Hematopoietic multipotent progenitor cell treated with erythropoietin and hydrocortisone succinate and interleukin-3 and kit ligand, for 4 days (in vitro differentiated cells): ENCODE measurements at places on chromosomes 5 and 9.
A peak's percentile ranks its signal among the peaks of the same experiment; 100 is the strongest.

- no peak for DNase-seq
Measured at GRCh38 chr5:84411832-84412605, 27.3 kb upstream of the EDIL3 start.

DNA sequence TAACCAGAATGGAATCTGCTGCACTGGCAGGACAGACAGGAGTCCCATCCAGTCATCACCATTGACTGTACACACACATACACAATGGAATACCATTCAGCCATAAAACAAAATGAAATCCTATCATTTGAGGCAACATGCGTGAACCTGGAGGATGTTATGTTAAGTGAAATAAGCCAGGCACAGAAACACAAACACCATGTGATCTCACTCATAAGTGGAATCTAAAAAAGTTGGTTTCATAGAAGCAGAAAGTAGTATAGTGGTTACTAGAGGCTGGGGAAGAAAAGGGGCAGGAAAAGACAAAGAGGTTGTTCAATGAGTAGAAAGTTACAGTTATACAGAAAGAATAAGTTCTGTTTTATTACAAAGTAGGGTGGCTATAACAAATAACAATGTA is 884.0 kb upstream of the ACO1 start:
- DNase-seq, result no peak

GRCh38 chr9:70902692-70903131 is 218.7 kb downstream of the TRPM3 start:
- no peak for DNase-seq

DNA sequence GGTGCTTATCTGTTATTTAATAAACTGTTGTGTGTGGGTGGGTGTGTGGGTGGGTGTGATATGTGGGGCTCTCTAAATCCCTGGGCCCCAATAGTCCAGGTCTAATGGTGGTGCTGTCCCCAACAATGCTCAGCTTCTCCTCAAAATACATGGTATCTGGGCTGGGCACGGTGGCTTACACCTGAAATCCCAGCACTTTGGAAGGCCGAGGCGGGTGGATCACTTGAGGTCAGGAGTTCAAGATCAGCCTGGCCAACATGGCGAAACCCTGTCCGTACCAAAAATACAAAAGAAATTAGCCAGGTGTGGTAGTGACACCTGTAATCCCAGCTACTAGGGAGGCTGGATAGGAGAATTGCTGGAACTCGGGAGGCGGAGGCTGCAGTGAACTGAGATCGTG is 4.5 kb upstream of the ORM1 start:
- no peak for DNase-seq

DNA sequence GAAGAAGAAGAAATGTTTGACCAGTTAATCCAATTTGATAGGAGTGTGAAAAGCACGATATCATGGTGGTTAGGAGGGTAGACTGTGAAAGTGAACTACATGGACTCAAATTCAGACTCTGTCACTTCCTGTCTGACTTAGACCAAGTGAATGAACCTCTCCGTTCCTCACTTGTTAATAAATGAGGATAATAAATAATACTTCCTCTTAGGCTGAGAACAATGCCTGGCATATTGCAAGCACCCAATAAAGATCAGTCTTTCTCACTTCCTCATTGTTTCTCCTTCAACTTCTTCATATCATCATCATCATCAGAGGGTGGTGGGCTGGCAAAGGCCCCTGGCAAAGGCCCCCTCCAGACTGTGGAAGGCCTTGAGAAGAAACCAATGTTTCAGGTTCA is 148.7 kb downstream of the CDK5RAP2 start:
- peak; percentile 23 for DNase-seq

DNA sequence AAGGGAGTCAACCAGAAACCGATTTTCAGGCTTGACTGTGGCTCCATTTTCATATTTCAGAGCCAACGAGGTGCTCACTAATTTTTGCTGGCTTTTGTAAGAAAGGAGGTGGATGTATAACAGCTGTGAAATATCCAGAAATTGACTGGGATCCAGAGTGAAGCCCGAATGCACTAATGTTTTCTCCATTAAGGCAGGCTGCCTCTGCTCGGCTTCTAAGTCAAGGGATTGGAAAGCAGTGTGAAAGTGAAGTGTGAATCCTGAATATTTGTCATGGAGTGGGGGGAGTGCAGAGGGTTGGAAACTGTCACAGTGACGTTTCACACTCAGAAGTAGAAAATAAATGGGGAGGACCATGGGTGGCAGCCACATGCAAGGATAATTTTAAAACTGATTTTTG is 237.4 kb downstream of the GOLPH3 start:
- DNase-seq, result no peak

GRCh38 chr9:79667817-79668436 is 96.2 kb downstream of the TLE4 start:
- DNase-seq, result no peak

GRCh38 chr9:3698531-3698930 is 172.7 kb upstream of the RFX3 start:
- no peak for DNase-seq

GRCh38 chr9:115398996-115399395 is 281.0 kb upstream of the TNC start:
- DNase-seq, result peak; percentile 7

- DNase-seq, result no peak
Measured at GRCh38 chr9:70260007-70260443, 1.2 kb downstream of the SMC5 start.

GRCh38 chr9:130499804-130500263 is 55.1 kb downstream of the ASS1 start:
- no peak for DNase-seq

- DNase-seq, result no peak
Measured at GRCh38 chr5:144060598-144060997, 109.9 kb downstream of the YIPF5 start.

DNA sequence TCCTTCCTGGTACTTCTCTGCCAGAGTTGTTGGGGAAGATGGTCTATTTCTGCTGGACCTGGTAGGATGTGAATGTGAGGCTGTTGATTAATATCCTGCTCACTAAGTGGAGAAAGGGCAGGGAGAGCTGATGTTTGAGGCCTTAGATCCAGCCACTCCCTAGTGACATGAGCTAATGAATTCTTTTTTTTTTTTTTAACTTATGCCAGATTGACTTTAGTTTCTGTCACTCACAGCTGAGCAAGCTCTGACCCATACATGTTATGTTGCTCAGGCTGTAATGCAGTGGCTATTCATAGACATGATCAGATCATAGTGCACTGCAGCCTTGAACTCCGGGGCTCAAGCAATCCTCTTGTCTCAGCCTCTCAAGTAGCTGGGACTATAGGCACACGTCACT is 75.1 kb upstream of the SPRY4 start:
- DNase-seq, result no peak

GRCh38 chr5:139415221-139415861 is 11.5 kb upstream of the SPATA24 start:
- no peak for DNase-seq

GRCh38 chr5:168946363-168946762 is 354.6 kb downstream of the SLIT3 start:
- peak; percentile 41 for DNase-seq

GRCh38 chr9:122263699-122264349 is 816 bp downstream of the RBM18 start:
- DNase-seq, result peak; percentile 46

DNA sequence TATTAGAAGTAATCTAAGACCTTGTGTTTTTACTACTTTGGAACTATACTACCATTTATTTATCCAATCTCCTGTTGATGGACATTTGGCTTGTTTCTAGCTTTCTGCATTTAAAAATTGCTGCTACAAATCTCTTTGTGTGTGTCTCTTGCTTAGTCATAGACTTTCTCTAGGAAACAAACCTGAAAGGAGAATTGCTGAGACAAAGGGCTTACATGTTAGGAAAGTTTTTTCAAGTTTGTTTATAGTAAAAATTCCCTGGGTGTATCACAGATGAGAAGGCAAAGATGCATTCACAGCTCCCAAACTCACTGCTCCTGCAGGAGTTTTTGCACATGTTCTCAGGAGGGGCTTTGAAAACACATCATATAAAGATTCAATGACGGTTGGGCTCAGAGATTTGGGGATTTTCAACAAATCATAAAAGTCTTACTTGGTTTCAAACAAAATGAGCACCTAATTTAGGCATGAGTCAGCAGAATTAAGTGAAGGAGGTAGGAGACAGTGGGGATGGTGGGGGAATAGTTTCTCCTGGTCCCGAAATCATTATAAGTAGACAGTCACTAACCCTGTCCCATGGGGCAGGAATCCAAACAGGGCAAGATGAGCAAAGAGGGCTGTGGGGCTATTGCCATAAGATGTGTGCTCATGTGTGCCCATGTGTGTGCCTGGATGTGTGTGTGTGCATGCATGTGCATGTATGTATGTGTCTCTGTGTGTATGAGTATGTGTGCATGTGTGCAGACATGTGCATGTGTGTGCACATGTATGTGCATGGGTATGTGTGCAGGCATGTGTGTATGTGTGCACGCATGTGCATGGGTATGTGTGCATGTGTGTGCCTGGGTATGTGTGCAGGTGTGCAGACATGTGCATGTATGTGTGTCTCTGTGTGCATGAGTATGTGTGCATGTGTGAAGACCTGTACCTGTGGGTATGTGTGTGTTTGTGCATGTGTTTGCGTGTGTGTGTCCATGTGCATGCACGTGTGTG is 43.4 kb upstream of the S1PR3 start:
- DNase-seq, result no peak

- DNase-seq, result no peak
Measured at GRCh38 chr9:70477146-70477745, 62.8 kb upstream of the KLF9 start.

DNA sequence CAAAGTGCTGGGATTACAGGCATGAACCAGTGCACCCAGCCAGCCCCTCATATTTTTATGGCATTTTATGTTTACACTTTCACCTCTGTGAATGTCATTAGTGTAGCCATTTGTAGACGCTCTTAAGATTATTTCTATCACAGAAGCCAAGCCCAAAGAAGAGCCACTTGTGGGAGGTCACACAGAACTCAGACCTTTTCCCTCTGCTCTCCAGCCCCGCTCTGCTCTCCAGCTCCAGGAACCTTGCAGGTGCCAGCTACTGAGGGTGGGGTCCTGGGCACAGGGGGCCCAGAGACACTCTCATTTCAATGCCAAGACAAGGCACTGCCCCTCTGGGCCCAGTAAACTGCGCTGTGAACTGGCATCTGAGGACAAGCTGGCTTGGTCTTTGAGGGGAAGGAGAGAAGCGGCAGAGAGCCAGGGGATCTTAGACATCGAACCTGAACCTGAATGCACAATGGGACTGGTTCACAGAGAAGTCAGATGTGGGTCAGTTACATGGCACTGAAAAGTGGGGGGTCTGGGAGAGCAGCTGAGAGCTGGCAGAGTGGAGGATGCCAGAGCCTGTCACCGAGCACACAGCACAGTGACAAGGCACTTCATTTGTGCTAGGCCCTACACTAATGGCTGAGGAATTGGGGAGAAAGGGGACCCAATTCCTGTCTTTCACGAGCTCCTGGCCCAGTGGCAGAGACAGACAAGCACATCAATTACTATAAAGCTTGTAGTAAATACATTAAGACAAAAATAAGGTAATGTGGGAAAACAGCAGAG is 16.7 kb downstream of the ANXA6 start:
- DNase-seq, result no peak

DNA sequence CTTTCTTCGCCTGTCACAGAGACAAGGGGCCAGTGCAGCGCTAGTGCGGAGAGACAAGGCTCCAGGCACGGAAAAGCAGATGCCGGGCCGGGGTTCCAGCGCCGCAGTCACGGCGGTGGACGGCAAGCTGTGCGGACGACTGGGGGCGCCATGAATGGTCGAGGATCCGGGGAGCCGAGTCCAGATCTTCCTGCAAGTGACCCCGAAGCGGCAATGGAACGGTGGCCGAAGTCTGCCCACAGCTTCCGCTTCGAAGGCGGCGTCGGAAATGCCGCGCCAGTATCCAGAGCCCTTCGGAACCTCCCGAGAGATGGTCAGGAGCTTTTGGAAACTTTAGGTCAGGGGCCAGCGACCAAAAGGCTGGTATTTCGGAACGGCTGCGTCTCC is 601 bp upstream of the FAF2 start:
- DNase-seq, result no peak

DNA sequence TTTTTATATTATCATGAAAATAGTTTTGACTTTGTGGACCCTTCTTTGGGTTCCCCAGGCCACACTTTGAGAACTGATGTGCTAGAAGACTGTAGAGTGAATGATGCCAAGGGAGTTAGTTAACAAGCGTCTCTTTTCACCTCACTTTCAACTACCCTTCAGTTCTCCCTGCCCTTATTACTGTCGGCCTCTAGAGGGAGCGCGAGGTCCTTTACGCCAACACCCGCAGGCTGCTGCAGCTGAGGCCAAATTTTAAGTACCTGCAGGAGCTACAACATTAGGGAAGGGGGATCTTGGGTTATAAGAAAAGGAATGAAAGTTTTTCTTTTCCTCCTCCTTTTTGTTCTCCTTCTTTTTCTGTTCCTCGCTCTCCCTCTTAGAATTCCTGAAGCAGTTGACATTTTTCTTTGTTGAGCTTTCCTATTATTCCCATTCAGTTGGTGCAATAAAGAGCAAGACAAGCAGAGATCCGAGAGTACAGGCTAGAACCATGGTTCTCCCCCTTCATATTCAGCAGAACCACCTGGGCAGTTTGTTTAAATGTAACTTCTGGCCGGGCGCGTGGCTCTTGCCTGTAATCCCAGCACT is 84.0 kb downstream of the ZFAND5 start:
- peak; percentile 84 for DNase-seq

- DNase-seq, result peak; percentile 79
Measured at GRCh38 chr9:125632321-125633115, 74.5 kb downstream of the MAPKAP1 start.

- DNase-seq, result no peak
Measured at GRCh38 chr5:7548596-7548995, 152.7 kb downstream of the ADCY2 start.

DNA sequence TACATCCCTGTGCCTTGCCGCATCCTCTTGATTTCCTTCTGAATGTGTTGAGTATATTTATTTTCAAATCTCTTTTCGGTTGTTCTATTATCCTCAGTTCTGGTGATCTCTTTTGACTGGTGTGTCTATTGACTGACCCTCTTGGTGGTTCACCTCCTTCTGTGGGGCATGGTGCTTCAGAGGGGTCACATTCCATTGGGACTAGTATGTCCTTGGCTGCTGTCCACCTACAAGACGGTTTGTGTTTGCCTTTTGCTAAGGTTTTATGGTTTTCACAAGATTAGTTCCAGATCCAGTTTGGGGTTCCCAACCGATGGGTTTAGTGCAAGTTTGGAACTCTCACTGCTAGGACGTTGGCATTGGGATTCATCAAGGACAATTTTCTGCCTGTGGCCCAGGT is 66.6 kb downstream of the PHF2 start:
- DNase-seq, result no peak

DNA sequence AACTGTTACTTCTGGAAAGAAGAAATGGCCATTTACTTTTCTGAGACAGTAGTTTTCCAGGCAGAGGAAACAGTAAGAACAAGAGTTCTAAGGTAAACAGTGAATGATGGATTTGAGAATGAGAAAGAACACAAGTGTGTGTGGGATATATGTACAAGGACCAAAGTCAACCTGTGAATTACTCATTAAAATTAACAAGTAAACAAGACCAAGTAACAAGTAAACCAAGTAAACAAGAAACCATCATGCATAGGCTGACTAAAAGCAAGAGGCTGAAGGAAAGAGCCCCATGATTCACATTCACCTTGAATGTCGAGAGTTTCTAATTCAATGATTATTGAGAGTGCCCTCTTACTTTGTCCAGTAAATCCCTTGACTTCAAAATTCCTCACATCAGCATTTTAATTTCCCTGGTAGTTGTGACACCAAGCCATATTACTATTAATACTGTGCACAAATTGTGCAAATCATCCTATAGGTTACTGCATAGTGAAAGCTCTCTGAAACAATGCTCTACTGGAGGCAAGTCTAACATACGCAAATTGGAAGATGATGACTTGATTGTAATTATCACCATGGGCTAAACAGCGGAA is 9.8 kb upstream of the MARCOL start:
- no peak for DNase-seq

- DNase-seq, result peak; percentile 57
Measured at GRCh38 chr5:148820461-148821395, 5.7 kb upstream of the ADRB2 start.
